ENCODE measurements at places on chromosomes 7 and 10. TPM values are rescaled to one million over a fixed set of nuclear protein-coding genes. Genes with fewer than 3 reads are reported as not detected.

- no peak overlapping the region for H3K27ac ChIP-seq
- no peaks in the 10 kb centered on the region for H3K36me3 ChIP-seq
- no peaks in the 10 kb centered on the region for H3K27me3 ChIP-seq
- no peak overlapping the region for H3K4me3 ChIP-seq
- no peak for DNase-seq
Observed at GRCh38 chr7:30871655-30872054, 40.0 kb upstream of the AQP1 start.

GRCh38 chr10:60560451-60560850 lies 170.8 kb upstream of the ANK3 start:
- H3K27me3 ChIP-seq, result no peaks in the 10 kb centered on the region
- H3K36me3 ChIP-seq, result no peaks in the 10 kb centered on the region
- no peak for DNase-seq
- H3K4me1 ChIP-seq, result no peaks in the 10 kb centered on the region
- H3K27ac ChIP-seq, result no peak overlapping the region

- H3K27ac ChIP-seq, result no peak overlapping the region
- no peaks in the 10 kb centered on the region for H3K36me3 ChIP-seq
- no peaks in the 10 kb centered on the region for H3K27me3 ChIP-seq
- H3K4me3 ChIP-seq, result no peak overlapping the region
Observed at GRCh38 chr7:29454899-29455451, 108.7 kb upstream of the PRR15 start.

DNA sequence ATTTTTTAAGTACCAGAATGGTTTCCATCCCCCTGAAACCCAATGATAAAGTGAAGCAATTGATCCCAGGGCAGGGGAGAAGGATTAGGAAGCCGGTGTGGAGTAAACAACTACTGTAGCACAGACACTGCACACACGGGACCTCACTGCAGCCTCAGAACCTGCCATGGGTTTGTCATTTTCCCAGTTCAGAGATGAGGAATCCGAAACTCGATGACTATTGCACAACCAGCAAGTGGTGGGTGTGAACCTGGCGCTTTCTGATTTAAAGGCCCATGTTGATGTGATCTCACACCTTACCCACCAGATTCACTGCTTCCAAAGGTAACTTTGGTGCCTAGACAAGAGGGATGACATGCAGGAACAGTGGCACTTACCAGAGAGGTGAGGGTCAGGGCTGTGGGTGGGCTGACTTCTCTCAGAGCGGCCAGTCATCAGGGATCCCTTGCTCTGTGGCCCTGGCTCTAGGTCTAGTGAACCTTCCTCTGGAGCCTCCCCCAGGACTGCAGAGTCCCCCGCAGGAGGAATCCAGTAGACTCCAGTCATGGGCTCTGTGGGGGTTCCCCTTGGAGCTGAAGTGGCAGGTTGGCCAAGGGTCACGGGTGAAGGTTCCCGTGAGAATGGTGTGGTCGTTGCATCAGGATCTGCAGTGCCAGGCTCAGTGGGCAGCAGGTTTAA lies 62.8 kb downstream of the PKD1L1 start:
- H3K4me1 ChIP-seq, result no peaks in the 10 kb centered on the region
- no peaks in the 10 kb centered on the region for H3K36me3 ChIP-seq
- peaks cover 7% of the 10 kb centered on the region for H3K27me3 ChIP-seq
- H3K27ac ChIP-seq, result no peak overlapping the region

DNA sequence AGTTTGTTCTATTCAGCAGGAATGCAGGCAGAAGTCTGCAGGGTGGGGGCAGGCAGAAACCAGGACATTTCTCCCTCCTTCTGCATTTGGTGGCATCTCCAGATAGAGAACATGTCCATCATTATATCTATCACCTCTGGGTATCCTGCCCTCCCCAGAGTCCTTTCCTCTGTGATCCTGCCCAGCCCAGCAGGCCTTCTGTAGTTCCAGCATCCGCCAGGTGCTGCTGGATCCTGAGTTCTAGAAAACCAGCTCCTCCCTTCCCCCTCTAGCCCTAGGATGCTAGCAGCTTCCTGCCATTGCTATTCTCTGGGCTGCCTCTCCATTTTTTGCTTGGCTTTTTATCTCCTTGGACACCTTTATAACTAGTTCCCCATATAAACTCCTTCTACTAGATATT lies 180.3 kb downstream of the KCNMA1 start:
- no peak overlapping the region for H3K4me3 ChIP-seq
- no peaks in the 10 kb centered on the region for H3K36me3 ChIP-seq
- no peak overlapping the region for H3K27ac ChIP-seq

DNA sequence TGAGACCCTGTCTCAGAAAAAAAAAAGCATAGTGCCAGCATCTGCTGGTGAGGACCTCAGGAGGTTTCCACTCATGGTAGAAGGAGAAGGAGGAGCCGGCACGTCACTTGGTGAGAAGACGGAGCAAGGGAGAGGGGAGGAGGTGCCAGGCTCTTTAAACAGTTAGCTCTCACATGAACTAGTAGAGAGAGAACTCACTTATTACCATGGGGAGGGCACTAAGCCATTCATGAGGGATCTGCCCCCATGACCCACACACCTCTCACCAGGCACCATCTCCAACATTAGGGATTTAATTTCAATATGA lies 62.9 kb upstream of the VKORC1L1 start:
- no peak overlapping the region for H3K4me3 ChIP-seq
- no peaks in the 10 kb centered on the region for H3K27me3 ChIP-seq
- DNase-seq, result no peak
- no peaks in the 10 kb centered on the region for H3K36me3 ChIP-seq

- H3K27me3 ChIP-seq, result no peaks in the 10 kb centered on the region
- no peak for DNase-seq
- no peaks in the 10 kb centered on the region for H3K4me1 ChIP-seq
- no peaks in the 10 kb centered on the region for H3K36me3 ChIP-seq
- no peak overlapping the region for H3K4me3 ChIP-seq
- H3K27ac ChIP-seq, result no peak overlapping the region
Observed at GRCh38 chr7:98051118-98051744, 55.4 kb upstream of the LMTK2 start.

DNA sequence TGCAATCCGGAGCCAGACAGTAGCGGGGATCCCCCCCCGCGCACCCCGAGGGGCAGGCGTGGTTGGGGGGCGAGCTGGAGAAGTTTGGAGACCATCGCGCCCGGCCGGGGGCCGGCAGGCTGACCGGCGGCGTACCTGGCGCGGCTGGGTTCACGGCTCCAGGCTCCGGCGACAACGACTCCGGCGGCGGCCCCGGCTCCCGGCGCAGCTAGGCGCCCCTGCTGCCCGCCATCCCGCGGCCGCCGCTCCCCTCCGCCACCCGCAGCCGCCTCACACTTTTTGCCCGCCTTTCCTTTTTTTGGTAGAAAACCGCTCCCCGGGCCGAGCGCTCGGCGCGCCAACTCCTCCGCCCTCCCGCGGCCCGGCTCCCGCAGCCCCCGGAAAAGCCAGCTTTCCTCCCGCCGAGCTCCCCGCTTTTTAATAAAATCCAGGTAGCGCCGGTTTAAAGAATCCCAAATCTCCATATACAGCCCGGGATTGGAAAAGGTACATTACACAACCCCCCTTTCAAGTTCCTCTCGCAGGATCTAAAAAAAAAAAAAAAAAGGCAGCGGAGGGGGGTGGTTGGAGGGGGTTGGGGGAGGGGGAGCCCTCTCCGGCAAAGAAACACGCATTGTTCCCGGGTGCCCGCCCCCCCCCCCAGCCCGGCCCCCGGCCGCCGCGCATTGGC lies at the start of gene TNRC18:
TSS of gene TNRC18 (minus strand) at position 529 of the 670 bp plus-strand sequence. CDS start 2,588 bp downstream, outside the sequence.
- H3K27ac ChIP-seq, result peak within 1 kb of the TSS; percentile 93
- DNase-seq, result no peak
- peak within 1 kb of the TSS; percentile 99 for H3K4me3 ChIP-seq
- no peaks in the 10 kb centered on the region for H3K36me3 ChIP-seq
- H3K4me1 ChIP-seq, result peaks cover 25% of the 10 kb centered on the region

GRCh38 chr10:100173035-100173434 lies 12.8 kb downstream of the ERLIN1 start:
- H3K4me3 ChIP-seq, result no peak overlapping the region
- no peak for DNase-seq
- H3K36me3 ChIP-seq, result peaks cover 26% of the 10 kb centered on the region
- no peaks in the 10 kb centered on the region for H3K4me1 ChIP-seq

GRCh38 chr10:13102002-13102794 lies 2.2 kb downstream of the OPTN start:
- no peaks in the 10 kb centered on the region for H3K27me3 ChIP-seq
- no peaks in the 10 kb centered on the region for H3K36me3 ChIP-seq
- DNase-seq, result no peak
- H3K4me1 ChIP-seq, result peaks cover 13% of the 10 kb centered on the region

DNA sequence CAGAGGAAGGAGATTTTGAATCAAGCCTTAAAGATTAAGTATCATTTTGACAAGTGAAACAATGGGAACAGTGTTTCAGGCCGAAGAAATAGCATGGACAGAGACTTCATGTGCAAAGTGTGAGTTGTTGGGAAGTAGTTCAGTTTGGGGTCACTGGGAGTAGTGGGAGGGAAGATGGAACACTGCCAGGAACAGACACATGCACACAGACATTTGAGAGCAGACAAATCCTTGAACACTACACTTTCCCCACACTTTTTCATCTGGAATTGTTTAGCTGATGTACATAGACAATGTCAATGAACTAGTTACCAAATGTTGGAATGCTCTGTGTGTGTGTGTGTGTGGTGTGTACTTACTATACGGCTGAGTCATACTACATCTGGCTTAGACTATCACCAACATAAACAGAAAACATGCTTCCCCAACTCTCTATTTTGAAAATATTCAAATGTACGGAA lies 52.4 kb upstream of the LRRC17 start:
- no peaks in the 10 kb centered on the region for H3K27me3 ChIP-seq
- peak overlapping the region; percentile 9 for H3K27ac ChIP-seq
- no peaks in the 10 kb centered on the region for H3K36me3 ChIP-seq
- no peak overlapping the region for H3K4me3 ChIP-seq

DNA sequence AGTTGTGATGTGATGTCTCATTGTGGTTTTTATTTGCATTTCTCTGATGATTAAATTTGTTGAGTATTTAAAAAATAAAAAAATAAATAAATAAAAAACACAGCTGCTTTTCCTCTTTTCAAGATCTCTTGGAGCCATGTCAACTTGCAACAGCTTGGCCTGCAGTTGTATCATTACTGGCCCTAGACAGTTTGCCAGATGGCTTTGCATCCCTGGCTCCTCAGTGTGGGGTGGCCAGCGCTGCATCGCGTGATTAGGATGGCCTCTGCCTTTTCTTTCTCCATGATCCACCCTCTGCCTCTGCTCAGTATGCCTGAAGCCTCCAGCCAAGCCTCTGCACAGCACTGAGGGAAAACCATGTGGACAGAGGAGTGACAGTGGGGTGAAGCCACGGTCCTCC lies 96.8 kb downstream of the PPP1R3C start:
- DNase-seq, result peak; percentile 49
- H3K4me1 ChIP-seq, result no peaks in the 10 kb centered on the region
- no peak overlapping the region for H3K27ac ChIP-seq
- H3K4me3 ChIP-seq, result no peak overlapping the region

The SPDYE18 gene
- total RNA-seq, result not detected

The PTF1A gene
- total RNA-seq, result not detected

The DNAAF5 gene
- total RNA-seq, result 25.9 TPM

The SEMA3E gene
- total RNA-seq, result 3.7 TPM

The EBLN1 gene
- total RNA-seq, result not detected

Measured in astrocyte (in vitro differentiated cells and primary cell).